Activated CD4-positive, alpha-beta memory T cell treated with anti-CD3 and anti-CD28 coated beads for 36 hours (primary cell): ENCODE measurements at places on chromosomes 13 and 19.
A peak's percentile ranks its signal among the peaks of the same experiment; 100 is the strongest.

- no peak for DNase-seq
Measured at GRCh38 chr19:31274251-31275067, 74.8 kb downstream of the TSHZ3 start.

DNA sequence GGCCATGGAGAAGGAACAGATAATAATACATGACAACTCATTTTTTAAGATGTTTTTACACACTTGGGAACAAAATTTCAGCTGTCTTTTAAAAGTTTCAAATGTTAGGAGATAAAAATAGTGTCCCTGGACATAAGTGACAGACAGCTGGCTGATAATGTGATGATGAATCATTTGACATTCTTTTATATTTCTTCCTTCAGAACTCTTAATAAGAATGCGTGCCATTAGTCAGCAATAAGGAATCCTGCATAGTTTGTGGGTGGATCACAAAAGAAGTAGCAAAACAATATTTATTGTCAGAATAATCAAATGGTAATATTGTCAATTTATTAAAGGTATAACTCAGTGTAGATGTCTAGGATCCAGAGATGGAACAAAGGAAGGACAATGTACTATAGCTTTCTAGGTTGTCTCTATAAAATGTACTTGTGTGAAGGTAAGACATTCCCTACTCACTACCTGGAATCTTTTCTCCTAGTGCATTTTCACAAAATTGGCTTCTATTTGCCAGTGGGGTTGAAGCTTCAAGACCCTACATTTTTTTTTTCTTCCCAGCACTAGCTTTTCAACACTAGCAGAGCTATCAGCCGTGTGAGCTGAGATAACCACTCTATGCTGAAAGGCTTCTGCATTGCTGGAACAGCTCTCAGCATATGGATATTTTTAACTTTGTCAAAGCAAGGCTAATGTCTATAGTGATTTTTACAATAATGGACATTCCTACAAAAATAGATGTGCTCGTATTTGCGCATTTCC, 175.6 kb upstream of the SLITRK6 start:
- DNase-seq = no peak

DNA sequence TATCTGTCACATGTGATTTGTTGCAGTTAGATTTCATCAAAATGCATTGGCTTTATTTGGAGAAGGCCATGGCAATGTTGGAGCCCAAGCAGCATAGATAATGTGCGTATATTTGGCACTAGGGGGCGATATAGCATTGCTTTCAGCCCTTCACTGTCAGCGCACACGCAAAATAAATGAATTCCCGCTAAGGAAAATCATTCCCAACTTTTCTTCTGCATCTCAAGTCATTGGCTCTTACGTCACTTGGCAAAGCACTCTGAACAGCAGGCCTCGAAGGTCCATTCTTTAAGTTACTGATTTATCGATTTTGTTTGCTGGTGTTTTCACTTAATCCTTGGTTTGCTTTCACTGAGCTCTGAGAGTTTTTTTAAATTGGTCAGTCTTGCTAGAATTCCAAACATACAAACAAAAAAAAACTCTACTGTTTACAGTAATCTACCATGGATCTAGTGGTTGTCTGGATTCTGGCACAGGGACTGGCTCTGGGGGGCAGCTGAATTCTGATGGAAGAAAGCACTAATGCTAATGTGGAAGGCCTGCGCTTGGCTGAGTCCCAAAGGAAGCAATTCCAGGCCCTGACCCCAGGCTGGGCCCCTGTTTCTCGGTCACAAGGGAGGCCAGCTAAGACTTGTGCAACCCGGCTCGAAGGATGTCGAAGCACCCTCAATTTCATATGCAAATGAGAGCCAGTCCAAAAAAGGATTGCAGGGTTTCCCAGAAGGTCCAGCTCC, 97.7 kb upstream of the IPO5 start:
- DNase-seq = peak; percentile 22

DNA sequence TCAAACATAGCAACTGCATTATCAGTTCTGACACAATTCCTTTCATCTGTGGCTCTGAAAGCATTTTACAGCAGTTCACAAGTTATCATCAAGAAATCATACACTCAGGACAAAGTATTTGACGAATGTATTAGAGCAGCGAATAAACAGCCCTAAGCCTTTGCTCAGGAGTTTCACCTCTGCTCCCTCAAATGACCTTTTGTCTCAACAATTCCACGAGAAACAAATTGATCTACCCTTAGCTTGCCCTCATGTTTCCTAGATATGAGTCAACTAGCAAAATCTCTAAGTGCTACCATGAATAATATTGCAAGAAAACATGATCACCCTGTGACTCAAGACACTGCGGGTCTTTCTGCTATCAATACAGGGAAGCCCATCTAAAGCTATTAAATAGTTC, 396.1 kb downstream of the EFNB2 start:
- no peak for DNase-seq

DNA sequence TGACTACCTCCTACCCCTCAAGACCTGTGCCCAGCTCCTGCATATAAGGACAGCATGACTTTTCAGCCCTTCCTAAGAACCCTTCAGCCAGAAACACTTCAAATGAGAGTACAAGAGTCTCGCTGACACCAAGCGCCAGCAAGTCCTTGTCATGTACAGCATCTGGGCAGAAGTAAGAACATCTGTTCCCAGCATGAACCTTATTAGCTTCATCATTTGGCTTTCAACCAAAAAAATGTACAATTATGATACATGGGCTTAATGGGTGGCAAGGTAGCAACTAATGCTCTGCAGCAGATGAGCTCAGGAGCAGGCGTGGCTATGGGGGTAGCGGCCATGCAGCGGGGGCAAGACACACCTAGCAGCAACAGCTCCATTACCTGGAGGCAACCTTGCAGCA, 487.6 kb downstream of the COG6 start:
- DNase-seq = no peak

DNA sequence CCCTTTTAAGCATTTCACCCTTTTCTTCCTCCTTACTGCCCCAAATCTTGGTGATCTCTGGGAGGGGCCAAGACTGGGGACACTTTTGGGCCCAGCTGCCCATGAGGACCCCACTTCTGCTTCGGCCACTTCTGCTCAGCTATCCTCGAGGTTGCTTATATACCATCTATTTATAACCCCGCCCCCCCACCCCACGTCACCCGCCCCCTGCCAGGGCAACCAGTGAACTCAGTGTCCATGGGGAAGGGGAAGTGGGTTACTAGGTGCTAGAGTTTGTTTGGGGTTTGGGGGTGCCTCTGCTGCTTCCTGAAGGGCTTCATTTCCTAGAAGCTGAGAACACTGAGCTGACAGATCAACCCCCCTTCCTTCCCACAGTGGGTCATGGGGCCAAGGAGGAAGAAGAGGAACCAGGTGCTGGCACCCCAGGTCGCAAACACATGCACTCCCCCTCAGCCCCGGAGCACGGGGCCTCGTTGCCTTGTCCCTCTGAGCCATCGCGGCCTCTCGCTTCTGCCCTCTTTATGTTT, 6.1 kb upstream of the ADGRE5 start:
- DNase-seq = peak; percentile 84

DNA sequence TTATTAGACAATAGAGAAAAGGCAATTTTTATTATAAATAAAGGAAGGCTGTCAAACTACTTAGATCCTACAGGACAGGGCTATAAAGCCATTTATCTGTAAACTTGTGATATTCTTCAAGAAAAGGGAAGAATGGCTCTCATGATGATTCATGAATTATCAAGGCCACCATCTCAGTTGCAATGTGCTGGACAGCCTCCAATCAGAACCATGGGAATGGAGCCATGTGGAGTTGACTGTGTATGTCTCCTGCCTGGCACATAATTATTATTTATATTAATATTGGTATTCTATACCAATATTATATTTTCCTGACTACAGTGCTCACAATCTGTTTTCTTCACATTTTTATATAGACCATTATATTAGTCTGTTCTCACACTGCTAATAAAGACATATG, 560.5 kb upstream of the MIR17HG start:
- DNase-seq = no peak

- DNase-seq = no peak
Measured at GRCh38 chr19:55432241-55432959, 10.7 kb downstream of the SHISA7 start.

- no peak for DNase-seq
Measured at GRCh38 chr13:32025730-32026129, 5.8 kb upstream of the FRY start.

DNA sequence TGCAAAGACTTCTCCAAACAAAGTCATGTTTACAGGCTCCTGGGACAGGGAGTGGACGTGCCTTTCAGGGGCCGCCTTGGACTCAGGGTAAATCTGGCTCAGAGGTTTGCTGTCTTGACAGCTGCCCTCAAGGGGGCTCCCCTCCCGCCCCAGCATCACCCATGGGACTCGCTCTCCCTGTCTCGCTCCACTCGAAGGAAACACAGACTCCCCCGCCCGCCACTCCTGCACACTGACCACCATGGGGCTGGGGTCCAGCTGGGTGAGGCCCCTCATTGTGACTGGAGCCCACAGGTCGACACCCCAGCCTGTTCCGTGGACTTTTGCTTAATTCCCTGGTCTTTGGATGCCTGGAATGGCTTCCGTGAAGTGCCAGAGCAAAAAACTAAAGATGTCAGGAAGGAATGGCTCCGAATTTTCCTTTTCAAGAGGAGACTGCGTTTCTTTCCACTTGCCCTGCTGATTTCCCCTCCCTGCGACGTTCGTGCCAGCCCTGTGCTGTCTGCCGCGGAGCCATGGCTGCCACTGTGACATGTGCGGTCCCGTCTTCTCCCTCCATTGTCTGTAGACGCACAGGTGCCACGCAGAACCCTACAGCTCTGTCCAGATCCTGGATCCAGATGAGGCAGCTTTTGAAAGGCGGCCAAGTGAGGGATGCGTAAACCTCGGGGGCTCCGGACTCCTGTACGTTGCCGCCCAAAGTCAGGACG, 48.6 kb downstream of the MCF2L start:
- DNase-seq = no peak

- DNase-seq = peak; percentile 34
Measured at GRCh38 chr19:8304841-8305621, 3.1 kb downstream of the CD320 start.

DNA sequence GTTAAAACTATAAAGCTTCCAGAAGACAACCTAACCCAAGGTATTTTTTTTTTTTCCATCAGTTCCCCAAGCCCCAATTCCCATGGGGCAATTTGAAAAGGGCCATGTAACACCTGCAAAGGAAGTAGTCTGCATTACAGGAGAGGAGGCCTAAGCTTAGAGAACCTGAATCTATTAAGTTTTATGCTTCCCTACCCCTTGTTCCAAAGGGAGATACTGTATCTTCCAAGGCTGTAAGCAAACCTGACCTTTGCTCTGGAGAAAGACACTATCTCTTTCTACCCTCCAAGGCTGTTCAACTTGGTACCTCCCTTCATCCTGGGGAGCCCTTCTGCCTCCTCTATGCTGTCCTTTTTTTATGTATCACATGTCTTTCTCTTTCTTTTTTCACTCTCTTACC, 15.0 kb downstream of the KATNAL1 start:
- no peak for DNase-seq

DNA sequence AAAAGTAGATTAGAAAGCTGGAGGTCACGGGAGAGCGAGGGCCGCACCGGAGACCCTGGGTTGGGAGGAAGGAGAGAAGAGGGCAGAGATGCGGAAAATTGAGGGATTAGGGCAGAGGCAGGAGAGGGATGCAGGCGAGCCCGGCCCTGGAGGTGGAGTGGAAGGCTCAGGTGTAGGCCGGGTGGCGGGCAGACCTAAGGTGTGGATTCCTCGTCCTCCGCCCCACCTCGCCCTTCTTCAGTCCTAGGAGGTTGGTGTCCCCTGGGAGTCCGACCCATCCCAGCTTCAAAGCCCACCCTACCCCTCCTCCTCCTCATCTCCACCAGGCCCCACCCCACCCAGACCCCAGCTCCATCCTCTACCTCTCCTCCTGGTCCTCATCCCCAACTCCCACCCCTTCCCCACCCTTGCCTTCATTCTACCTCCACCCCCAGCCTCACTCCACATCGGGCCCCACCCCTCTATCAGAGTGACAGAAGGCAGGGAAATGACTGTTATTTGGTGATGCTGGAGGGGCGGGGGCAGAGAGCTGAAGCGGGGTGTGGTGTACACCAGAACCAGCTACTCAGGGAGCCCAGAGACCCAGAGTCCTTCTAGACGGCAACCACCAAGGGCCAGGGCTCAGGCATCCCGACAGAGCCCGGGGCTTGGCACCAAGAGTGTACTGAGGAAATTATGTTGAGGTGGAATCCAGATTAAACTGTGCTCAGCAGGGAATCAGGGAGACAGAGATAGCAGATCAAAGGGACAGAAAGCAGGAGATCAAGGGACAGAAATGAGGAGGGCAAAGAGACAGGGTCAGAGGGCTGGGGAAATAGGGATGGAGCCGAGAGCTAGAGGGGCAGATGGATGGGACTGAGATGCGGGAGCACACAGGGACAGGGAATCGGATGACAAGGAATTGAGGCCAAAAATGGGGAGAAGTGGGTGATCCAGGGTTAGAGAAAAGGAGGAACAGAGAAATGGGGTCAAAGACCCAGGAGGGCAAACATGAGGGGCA, 6.4 kb downstream of the ERFL start:
- DNase-seq = no peak

DNA sequence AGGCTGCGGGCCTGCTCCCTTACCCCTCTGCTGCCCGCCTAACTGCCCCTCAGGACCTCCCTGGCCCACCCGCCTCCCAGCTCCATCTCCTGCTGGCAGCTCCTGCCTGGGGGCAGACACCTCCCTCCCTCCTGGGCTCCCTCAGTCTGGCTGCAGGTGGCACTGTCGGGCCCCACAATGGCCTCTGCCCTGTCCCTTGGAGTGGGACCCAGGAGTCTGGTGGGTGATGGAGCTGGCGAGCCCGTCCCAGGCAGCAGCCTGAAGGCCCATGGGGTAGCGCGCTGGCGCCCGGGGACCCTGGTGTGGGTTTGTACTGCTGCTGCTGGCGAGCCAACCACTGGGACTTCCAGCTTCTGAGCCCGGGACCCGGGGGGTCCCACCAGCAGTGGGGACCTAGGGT, 83.6 kb downstream of the KDM4B start:
- DNase-seq = no peak

GRCh38 chr19:35507561-35507960, 5.9 kb downstream of the DMKN start:
- no peak for DNase-seq

DNA sequence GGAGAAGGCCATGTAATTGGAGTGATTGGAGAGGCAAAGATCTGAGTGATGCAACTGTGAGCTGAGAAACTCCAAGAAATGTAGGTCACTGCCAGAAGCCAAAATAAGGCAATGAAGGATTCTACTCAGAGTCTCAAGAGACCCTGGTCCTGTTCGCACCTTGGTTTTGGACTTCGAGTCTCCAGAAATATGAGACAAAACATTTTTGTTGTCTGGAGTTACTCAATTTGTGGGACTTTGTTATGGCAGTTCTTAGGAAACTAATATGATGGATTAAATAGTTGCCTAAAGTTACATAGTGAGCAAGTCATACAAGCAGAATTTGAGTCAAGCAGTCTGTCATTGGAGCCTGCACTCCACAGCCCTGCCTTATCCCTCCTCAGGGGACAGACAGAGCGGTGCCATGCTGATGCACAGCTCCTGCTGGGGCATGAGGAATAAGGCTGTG, 104.2 kb downstream of the ITGBL1 start:
- DNase-seq = no peak

- DNase-seq = no peak
Measured at GRCh38 chr13:95485045-95485517, 67.4 kb upstream of the CLDN10 start.

- no peak for DNase-seq
Measured at GRCh38 chr19:13983213-13983889, 22.8 kb downstream of the RFX1 start.

- DNase-seq = no peak
Measured at GRCh38 chr19:1567116-1567847, 843 bp downstream of the MEX3D start.

- DNase-seq = no peak
Measured at GRCh38 chr13:34338102-34338501, 520.2 kb downstream of the RFC3 start.
